AG08395 (cell line): ENCODE measurements at places on chromosomes 7 and 10.

- DNase-seq, result no peak
These were observed 115.8 kb downstream of the CTTNBP2 start for GRCh38 chr7:117757440-117757839.

DNA sequence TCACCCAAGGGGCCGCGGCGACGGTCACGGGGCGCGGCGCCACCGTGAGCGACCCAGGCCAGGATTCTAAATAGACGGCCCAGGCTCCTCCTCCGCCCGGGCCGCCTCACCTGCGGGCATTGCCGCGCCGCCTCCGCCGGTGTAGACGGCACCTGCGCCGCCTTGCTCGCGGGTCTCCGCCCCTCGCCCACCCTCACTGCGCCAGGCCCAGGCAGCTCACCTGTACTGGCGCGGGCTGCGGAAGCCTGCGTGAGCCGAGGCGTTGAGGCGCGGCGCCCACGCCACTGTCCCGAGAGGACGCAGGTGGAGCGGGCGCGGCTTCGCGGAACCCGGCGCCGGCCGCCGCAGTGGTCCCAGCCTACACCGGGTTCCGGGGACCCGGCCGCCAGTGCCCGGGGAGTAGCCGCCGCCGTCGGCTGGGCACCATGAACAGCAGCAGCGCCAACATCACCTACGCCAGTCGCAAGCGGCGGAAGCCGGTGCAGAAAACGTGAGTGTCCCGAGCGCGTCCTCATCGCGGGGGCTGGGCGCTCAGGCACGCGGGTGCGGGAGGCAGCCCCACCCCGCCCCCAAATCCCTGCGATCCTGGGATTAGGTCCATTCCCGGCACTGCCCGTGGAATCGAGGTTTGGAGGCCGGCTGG lies 509 bp downstream of the AHR start:
- peak; percentile 34 for DNase-seq

GRCh38 chr10:90871279-90871765 lies 452 bp upstream of the RPP30 start:
- DNase-seq, result peak; percentile 59

DNA sequence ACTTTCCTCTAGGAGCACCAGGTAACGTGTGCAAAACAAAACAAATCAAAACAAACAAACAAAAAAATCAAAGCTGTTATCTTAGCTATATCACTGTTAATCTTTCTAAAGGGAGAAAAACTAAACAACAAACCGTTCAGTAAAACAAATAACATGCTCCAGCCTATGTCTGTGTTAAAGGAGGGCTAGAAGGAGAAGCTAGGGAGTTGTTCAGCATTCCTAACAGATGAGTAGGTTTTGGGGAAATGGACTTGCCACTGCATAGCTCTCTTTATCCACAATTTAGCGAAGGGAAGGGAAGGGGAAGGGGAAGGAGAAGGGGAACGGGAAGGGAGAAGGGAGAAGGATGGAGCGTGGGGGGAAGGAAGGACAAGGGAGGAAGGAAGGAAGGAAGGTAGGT lies 134.2 kb upstream of the AKR1E2 start:
- peak; percentile 26 for DNase-seq

DNA sequence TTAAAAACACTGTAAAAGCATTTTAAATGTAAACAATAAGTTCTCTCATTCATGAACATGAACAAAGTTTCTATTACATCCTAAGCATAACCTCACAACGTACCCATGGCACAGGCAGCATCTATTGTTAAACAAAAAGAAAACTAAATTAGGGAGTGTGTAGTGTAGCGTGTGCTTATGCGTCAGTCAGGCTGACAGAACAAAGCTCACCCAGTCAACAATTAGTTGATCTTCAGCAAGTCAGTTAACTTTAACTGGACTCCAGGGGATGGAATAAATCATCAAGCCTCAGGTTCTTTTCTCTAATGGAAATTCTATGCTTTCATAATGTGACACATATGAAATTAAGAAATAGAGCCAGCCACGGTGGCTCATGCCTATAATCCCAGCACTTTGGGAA lies 91.6 kb upstream of the ODAD2 start:
- no peak for DNase-seq

DNA sequence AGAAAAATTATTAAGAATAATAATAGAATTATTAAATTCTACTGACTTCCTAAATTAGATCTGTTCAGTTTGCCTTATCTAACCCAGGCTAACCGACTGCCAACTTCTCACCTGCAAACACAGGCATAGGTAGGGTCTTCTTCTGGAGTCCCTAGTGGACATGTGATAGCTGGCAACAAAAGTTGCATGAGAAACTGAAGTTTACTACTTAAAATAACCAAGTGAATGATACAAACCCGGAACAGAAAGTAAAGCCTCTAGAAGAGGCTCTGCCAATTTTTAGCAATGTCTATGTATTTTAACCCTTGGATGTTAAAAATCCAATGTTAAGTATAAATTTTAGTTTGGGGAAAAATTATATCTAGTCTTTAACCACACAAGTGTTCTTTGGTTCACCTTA lies 37.6 kb downstream of the NDUFB2 start:
- no peak for DNase-seq

DNA sequence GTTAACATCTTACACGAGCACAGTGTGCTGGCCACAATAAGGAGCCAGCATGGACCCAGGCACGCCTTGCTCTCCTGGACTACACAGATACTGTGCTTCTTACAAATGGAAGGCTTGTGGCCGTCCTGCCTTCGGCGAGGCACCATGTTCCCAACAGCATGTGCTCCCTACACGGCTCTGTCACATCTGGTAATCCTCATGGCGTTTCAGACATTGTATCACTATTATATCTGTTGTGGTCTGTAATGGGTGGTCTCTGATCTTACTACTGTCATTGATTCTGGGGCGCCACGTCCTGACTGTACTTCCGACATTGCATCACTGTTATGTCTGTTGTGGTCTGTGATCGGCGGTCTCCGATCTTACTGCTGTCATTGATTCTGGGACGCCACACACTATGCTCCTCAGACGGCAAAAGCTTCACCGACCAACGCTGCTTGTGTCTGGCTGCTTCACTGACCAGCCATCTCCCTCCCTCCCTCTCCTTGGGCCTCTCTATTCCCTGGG lies 195.4 kb downstream of the MAD1L1 start:
- DNase-seq, result peak; percentile 27

GRCh38 chr7:75756991-75757676 lies 14.9 kb downstream of the CCL26 start:
- peak; percentile 53 for DNase-seq

GRCh38 chr7:106620676-106621075 lies 40.3 kb downstream of the CCDC71L start:
- no peak for DNase-seq

GRCh38 chr7:94486216-94486615 lies 23.4 kb upstream of the CASD1 start:
- no peak for DNase-seq

DNA sequence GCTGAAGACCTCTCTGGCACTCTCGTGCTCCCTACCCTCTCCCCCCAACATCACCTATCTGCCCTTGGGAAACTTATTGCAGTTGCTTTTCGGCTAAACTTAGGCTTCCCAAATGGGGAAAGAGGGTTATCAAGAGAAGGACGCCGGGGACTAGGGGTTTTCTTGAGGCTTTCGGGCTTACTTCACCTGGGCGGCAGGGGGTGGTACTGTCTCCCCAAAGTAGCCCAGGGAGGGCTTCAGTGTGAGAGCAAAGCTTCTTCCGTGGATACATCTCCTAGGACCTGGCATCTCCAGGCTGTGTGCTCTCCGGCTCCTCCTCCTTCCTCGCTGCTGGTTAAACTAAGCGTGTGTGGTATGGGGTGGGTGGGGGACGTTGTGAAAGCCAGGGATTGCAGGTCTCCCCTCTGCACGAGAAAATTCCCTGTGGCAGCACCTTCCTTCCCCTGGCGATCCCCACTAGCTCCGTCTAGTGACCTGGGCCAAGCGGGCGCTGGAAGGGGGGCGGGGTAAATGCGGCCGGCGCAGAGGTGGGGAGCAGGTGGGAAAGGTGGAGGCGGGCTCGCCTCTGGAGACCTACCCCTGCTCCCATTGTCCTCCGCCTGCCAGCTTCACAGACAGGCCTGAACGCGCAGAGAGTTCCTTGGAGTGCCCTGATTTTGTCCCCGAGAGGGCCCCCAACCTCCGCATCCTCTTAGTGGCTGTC lies 1.1 kb downstream of the PLXDC2 start:
- no peak for DNase-seq

DNA sequence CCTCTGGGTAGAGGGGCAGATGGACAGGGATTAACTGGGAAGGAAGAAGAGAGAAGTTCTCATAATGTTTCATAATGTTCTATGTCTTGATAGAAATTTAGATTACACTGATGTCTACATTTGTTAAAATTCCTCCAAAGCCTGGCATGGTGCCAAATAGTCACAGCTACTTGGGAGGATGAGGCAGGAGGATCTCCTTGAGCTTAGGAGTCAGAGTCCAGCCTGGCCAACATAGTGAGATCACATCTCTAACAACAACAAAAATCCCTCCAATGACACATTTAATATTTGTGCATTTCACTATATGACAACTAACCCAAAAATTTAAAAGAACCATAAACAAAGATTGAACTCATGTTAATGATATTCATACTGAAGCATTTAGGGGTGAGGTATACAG lies 33.0 kb upstream of the PPP1R3C start:
- no peak for DNase-seq

DNA sequence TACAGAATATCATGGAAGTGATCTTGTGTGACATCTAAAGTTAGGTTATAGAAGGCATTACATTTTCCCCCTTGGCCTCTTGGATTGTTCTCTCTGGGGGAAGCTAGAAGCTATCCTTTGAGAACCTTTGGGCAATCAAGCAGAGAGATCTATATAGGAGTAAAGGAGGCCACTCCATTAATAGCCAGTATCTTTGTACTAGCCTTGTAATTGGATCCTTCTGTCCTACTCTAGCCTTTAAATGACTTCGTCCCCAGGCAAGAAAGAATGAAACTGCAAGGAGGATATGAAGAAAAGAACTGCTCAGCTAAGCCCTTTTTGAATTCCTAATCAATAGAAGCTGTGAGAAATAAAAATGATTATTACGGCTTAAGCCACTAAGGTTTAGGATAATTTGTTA lies 230.9 kb downstream of the AGMO start:
- DNase-seq, result no peak

GRCh38 chr7:143499246-143499645 lies 21.6 kb downstream of the TAS2R41 start:
- DNase-seq, result peak; percentile 54

- no peak for DNase-seq
These were observed 2.6 kb upstream of the GPER1 start for GRCh38 chr7:1085266-1085665.

GRCh38 chr10:34124522-34125035 lies 690.5 kb downstream of the PARD3 start:
- DNase-seq, result peak; percentile 64

DNA sequence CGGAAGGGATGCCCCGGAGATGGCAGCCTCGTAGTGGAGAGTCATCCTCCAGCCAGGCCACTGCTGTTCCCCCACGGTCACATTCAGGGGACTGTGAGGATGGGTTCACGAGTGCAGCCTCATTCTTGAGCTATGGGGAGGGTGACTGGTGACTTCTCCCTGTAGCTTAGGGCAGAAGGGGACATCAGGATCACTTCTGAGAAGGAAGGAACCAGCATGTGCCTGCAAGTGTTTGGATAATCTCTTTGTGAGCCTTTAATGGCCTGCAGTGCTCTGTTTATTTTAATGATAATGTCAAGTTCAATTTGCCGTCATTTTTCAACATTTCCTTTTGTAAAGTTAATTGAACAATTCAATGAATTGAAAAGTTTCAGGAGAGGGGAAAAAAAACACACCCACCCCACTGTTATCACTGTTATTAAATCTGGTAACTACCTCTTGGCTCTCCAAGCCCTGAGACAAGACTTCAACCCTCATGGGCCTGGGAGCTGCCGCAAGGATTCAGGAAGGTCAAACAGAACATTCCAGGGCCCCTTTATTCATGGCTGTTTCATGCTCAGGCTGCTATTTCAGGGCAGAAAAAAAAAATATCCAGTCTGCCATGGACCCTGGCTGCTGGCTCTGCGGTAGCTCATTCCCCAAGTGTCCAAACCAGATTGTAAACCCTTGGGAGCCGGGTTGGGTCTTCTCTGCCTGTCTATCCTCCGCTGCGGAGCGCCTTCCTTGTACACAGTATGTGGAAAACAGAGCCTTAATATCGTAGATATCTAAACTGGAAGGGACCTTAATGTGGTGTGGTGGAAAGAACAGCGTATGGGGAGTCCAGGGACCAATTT lies 100.4 kb downstream of the CDH23 start:
- DNase-seq, result no peak

DNA sequence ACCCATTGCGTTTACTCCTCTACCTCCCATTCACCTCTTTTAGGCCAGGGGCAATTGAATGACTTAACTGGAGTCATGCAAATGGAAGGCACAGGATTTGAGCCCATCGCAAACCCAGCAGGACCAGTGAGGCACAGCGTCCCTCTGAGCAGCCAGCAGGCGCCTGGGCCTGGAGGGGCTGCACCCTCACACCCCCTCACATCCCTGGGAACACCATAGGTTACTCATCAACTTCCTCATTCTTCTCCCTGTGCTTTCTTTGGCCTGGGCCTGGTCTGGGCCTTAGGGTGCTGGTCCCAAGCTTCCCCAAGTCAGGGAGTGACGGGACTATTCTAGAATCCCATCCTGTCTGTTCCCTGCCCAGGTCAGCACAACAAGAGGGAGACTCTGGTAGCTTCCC lies 169.4 kb upstream of the EEPD1 start:
- no peak for DNase-seq
